Activated T-helper 1 cell treated with Interleukin-2 at 50 U/mL for 16 hours (primary cell): ENCODE measurements at places on chromosomes 3 and 15.

DNA sequence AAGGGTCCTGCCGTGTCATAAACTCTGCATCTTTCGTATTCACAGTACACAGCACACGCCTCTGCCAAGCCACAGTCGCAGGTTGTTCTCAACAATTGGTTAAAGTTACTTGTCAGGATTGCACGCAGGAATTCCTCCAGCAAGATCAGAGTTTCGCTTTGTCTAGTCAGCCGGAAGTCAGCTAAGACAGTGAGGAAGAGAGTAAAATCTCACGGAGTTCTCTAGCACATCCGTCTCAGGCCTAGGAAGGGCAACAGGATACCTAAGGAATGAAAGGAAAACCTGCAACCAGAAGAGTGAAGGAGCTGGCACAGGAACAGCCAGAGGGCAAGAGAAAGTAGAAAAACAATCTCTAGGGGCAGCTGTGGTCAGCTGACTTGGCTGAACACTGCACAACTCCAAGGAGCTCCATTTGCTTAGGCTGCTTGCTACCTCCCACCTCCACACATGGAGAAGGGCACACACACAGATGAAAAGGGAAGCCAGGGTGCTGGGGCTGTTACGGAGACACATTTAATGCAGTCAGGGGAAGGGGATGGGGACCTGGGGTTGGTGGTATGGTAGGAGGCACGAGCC, 23.7 kb downstream of the RORA start:
- DNase-seq, result no peak

DNA sequence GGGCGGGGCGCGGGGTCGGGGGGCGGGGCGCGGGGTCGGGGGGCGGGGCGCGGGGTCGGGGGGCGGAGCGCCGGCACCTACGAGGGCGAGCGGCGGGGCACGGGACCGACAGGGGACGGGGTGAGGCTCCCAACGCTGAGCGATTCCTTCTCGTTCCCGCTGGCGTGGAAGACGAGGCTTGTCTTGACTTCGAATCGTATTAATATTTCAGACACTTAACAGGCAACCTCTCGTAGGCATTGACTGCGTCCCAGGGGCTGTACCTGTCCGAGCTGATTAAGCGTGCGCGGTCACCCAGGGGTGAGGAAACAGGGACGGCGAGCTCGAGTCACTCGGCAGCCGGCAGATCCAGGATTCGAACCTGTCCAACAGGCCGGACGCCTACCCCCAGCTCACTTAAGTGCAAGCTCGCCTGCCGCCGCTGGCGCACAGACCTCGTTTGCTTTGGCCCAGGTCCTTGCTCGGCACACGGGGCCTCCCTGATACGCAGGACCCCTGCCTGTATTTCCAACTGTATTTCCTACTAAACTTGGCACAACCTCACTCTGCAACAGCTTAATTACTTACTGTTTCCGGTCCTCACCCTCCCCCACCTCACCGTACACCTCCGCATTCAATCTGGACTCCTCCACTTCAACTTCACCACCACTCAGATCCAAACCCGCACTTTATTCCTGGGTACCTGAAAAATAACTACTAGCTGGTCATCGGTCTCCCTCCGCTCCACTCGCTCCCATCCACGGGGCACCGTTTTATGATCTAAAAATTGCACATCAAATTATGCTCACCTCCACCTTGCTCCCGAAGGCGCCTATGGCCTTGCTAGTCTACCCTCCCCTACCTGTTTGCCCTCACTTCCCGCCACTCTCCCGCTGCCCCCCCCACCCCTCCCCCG, 722 bp upstream of the ZXDC start:
- no peak for DNase-seq

DNA sequence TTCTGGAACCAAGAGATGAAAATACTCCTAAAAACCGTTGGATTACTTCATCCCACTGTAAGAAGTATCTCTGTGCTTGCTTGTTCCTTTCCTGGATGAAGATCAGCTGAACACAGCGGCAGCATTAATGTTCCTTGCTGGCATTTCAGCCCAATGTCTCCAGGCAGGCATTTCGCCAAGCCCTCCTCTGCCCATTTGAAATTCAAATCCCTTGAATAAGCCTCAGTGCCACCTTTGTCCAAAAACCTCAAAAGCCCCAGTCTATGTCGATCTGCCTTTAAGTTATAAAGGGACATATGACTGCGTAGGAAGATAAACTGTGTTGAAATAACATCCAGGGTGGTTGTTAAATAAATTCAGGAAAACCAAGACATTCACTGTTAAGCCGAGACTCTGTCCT, 156.8 kb upstream of the PDZRN3 start:
- no peak for DNase-seq

DNA sequence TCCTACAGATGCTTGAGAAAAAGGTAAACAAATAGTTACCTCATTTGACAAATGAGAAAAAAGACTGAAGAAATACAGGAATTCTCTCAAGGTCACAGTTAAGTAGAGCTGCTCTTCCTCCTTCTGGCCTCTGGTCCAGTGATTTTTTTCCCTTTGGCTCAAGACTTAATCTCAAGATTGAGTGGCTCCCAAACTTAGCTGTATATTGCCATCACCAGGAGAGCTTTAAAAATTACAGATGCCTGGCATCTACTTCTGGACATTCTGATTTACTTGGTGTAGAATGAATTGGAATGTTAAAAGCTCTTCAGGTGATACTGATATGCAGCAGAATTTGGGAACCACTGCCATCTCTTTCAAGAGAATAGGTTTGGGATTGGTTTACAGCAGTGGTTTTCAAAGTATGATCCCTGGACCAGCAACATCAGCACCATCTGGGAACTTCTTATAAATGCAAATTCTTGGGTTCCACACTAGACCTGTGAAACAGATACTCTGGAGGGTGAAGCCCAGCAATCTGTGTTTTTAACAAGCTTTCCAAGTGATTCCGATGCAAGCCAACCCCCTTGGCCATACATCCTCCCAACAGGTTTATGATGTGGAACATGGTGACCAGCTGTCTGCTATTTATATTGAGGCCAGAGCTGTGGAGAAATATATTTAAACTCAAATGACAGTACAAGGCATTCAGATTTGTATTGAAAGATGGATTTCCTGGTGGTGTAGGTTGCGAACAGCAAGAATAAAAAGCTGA, 333.0 kb upstream of the RARB start:
- DNase-seq, result no peak

DNA sequence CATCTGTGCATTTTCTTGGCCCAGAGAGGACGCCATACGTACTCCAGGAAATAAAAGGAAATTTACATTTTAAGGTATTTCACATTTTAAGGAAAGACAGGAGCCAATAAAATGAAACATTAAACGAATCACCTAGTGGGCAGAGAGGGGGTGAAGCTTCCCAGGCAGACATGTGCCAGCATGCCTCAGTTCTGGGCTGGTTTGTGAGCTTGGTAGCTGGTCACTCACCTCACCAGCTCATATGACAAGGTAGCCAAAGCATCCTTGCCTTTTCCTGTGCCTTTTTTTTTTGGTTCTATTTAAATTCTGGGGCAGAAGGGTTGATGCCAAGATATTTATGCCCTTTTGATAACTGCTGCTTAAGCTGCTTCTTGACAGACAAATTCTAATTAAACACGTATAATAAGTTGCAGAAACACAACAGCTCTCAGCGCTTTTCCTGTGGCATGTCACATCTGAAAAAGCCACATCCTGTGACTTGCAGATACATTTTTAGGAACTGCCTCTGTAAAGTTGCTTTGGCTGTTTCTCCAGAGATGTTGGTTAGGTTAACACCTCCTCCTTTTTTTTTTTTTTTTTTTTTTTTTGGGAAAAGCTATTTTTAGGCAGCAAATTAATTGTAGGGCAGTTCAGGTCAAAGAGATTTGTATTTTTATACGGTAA, 218.6 kb downstream of the PDCD6IP start:
- no peak for DNase-seq

GRCh38 chr3:132325634-132326033, 8.4 kb downstream of the ACP3 start:
- DNase-seq, result no peak

- DNase-seq, result no peak
These were observed 480.9 kb downstream of the ZIC1 start for GRCh38 chr3:147890114-147890513.
